ENCODE measurements at places on chromosomes 7 and 10.

DNA sequence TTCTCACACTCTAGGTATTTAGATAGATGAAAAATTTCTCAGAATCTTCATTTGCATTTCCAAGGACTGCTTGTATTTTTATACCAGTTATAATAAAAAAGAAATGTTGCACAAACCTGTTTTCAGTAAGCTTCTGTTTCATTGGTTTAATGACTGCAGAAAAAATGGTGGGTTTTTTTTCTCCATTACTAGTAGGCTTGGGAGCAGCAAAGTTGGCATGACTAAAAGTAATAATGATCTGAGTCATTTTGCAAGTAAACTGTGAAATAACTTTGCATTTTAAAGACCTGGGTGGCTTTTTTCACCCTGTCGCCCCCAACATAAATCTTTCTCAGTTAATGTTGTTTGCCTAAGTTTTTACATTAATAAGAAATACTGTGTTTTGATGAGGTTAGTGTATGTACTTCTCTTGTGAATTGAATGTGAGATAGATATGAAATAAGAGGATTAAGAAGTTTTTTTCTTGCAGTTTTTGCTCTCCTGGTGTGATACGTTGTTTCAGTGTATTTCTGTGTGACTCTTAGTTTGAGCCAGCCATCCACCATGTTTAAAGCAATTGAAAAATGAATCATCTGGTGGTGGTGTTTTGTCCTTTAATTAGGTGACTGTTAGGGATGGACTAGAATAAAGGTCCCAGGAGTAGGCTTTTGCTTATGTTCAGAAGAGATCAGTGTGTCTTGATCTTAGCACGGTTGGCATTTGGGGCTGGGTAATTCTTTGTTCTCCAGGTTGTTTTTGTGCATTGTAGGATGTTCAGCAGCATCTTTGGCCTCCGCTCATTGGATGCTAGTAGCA is 1.8 kb downstream of the GNAI1 start:
- DNase-seq = no peak

- DNase-seq = no peak
Observed at GRCh38 chr10:11378835-11379234, 232.6 kb downstream of the USP6NL start.

DNA sequence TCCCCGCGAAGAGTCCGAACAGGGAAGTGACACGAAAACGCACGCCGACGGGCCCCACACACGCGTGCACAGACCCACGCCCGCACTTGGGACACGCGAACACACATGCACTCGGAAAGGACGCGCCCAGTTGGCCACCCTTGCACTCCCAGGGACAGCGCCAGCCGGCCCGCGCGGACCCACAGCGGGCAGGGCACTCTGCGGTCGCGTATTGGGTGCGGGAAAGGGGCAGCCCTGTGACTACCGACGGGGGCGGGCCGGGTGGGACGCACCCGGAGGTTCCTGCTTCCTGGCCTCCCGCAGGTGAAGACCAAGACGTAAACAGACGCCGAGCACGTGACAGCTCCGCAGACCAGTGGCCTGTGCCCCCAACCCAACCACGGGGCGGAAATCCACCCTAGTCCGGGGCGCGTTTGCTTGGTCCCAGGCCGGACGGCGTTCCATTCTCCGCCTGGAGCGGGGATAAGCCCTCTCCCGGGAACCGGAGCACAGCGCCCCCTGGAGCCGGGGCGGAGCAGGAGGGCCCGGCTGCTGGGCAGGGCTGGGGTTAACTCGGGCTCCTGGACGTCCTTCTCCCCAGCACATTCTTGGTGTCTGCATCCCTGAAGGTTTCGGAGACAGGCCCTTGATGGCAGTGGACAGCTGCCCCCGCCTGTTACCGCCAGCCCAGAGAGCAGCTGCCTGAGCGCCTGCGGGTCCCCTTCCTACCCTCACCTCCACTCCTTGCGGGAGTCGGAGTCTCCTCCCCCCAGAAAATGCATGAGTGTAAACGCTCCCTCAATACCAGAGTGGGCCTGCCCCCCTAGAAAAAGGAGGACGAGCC is 2.0 kb upstream of the LZTS2 start:
- DNase-seq = peak; percentile 87

DNA sequence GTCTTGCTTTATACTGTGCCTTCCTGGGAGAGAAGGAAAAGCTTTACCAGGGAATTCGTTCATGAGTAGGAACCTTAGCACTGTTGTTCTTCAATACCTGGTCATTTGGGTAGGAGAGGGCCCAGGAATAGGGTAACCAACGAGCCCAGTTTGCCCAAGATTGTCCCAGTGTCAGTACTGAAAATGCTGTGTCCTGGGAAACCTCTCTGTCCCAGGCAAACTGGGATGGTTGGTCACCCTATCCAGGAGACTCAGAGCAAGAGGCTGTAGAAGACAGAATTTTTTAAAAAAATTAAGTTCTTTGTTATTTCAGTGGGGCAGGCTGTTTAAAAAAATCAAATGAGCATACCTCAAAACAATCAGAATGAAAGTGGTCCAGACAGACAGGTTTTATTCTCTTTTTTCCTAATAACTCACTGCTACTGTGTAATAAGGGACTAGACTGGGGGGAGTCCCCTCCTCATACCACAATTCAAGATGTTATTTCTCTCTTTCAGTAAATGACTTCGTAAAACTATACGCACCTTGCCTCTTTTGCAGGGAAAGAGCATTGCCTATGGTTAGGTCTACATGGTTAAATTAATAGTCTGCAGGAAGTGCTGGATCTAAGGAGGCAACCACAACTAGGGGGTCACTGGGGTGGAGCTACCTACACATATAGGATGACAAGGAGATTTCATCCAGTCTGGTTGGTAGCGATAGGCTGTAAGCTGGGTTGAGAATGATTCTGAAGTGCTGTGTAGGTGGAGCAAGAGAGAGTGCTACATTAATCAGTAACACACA is 41.1 kb upstream of the FAM133B start:
- DNase-seq = peak; percentile 70

- DNase-seq = peak; percentile 68
Observed at GRCh38 chr10:3782451-3783315, 2.3 kb downstream of the KLF6 start.

DNA sequence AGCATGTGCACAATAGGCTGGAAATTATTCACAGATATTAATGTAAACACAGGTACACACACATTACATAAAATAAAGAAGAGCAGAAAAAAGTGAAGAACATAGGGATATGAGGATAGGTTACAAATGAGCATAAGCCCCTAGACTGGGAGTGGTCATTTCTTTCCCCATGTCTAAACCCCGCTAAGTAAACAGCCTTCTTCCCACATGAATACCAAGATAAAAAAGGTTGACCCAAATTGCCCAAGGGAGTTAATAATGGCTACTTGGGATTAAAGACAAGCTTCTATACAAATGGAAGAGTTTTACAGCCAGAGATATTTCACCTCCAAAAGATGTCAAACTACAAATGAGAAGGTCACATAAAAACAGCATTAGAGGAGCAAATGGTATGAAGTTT is 527.1 kb upstream of the CELF2 start:
- DNase-seq = no peak

GRCh38 chr10:79116801-79117723 is 48.3 kb downstream of the ZMIZ1 start:
- no peak for DNase-seq

GRCh38 chr10:78596556-78596955 is 472.2 kb upstream of the ZMIZ1 start:
- DNase-seq = no peak

- DNase-seq = no peak
Observed at GRCh38 chr7:73839743-73840714, 2.3 kb downstream of the METTL27 start.

GRCh38 chr10:122404576-122404975 is 30.1 kb downstream of the PLEKHA1 start:
- no peak for DNase-seq

DNA sequence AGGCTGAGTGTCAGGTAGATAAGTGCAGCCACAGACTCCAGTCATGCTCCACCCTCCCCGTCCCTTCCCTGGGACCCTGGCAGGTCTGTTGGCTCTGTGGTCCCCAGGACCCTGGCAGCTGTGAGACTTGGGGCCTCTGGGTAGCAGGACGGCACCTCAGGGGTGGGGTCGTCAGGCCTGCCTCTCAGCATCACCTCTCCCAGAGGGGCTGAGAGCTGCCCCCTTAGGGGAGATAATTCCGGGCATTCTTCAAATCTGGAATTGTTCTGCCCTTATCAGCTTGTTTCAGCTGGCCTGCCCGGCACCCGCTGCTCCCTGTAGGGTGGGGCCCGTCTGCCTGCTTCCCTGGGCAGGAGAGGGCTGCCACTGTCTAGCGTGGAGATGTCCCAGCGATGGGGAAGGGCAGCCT is 23.3 kb downstream of the PODXL start:
- no peak for DNase-seq

GRCh38 chr7:103637094-103637493 is 191.1 kb upstream of the SLC26A5 start:
- DNase-seq = no peak

- peak; percentile 19 for DNase-seq
Observed at GRCh38 chr10:126013489-126014281, 117.3 kb downstream of the FANK1 start.

DNA sequence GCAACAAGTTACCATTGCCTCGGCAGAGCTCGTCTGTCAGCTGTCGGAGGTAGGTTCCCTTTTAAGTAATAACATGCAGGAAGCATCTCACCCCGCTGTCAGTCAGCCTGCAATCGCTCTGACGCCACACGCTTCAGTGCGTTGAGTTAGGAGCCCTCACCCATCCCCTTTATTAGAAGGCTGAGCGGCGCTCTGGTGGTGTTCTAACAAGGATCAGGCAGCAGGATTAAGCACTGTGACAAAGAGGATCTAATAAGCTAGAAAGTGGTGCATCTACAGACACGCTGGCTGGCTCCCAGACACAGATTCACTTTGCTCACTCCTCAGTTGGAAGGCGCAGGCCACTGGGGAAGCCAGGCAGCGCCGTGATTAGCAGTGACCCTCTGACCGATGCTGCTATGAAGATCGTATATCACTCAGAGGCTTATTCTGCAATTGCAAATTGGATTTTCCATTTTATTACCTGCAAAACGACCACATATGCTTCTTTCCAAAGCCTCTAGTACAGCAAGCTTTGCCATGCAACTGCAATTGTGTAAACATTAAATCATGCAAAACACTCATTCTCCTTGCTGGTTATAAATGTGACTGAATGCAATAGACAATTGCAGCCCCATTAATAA is 117.7 kb downstream of the RSU1 start:
- no peak for DNase-seq

DNA sequence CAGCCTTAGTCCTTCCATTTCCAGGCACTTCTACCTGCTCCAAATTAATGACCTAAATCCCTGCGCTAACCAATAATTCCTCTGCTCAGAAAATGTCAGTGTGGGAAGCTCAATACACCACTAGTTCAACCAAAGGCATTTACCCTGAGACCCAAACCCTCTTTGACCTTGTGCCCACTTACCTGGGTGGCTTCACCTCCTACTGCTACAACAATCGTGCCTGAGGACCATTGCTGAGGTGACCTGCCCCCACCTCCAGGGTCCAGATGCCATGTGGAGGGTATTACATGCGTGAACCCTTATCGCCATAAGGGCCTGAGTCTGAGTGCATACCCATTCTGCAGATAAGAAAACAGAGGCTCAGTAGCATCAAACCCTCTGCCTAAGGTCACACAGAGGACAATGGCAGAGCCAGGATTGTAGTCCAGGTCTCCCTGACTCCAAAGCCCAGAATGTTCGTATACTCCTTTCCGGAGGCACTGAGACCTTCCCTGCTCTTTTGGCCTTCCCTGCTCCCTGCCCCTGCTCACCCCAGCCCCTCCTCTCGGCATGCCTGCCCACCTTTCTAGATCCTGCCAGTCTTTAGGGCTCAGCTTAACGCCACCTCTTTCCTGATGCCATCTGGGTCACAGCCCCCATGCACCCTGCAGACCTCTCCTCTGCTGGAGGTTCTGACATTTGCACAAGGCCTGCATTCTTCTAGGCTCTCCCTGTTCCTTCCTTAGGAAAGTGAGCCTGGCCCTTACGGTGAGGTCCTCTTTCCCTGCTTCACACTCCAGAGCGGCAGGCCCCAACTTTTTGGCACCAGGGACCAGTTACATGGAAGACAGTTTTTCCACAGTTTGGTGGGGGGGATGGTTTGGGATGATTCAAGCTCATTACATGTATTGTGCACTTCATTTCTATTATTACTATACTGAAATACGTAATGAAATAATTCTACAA is 94.9 kb downstream of the CHST15 start:
- peak; percentile 6 for DNase-seq

- no peak for DNase-seq
Observed at GRCh38 chr7:94561841-94562514, 52.4 kb downstream of the CASD1 start.

DNA sequence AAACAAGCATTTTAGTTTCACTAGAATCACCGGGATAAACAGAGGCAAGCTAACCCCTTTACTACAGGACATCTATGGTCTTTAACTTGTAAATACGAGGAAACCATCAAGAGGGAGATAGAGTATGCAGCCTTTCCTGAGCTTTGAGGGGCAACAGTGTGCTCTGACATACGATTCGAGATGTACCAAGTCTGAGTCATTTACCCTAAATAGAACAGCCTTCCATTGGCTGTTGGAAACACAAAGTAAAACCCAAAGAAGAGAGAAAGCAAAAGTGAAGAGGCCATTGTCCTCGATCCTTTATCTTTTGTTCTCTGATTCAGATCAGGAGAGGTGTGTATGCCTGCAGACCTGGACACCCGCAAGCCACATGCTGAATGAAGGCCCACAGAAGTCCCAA is 289.5 kb downstream of the KCNMA1 start:
- DNase-seq = no peak

DNA sequence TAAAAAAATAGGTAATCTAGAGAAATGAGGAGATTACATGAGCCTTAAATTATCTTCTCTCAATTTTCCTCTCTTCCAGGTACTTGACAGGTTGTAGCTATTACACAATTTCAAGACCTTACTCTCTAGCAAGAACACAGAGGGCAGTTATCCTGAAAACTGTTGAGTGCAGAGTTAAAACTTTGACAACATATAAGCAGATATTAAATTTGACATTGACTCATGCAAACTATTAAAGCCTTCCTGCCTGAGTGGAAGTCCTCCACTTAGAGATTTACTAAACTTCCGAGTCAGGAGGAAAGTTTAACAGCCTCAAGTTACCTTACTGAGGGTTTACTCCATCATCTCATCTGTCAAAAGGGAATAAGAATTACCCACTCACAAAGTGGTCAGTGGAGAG is 73.5 kb upstream of the ARID5B start:
- DNase-seq = no peak

- peak; percentile 47 for DNase-seq
Observed at GRCh38 chr7:99459087-99459486, 6.9 kb downstream of the ATP5MF start.

DNA sequence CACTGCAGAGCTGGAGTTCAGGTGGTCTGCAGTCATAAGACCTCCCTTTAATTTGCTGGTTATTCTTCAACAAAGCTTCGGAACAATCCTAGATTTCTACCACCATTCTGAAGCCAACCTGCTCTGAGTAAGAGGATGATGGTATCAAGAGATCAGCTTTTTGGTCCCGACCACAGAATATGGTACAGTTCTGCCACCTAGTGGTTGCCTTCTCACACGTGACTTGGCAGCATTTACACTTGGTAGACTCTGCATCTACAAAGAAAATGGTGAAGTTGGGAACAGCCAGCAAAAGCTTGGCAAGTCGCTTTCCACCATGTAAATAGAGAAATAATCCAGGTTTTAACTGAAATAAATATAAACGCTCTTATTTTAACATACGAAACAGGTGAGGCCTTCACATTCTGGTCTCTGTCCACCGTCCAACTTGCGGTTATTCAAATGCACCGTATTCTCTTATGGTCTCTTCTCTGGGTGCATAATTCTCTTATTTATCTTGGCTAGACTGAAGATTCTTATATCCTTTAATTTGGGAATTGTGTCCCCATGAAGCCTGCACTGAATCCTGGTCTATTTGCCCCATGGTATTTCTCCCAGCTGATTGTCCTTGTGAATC is 173.9 kb upstream of the GRM3 start:
- DNase-seq = peak; percentile 36

- no peak for DNase-seq
Observed at GRCh38 chr10:30068492-30069223, 9.3 kb upstream of the JCAD start.
